ENCODE measurements at places on chromosomes 12 and 14.
A peak's percentile ranks its signal among the peaks of the same experiment; 100 is the strongest.

GRCh38 chr12:15165012-15165659 lies 56.1 kb downstream of the RERG start:
- DNase-seq = no peak

- no peak for DNase-seq
These were observed 943.8 kb downstream of the SLC16A7 start for GRCh38 chr12:60539592-60539991.

DNA sequence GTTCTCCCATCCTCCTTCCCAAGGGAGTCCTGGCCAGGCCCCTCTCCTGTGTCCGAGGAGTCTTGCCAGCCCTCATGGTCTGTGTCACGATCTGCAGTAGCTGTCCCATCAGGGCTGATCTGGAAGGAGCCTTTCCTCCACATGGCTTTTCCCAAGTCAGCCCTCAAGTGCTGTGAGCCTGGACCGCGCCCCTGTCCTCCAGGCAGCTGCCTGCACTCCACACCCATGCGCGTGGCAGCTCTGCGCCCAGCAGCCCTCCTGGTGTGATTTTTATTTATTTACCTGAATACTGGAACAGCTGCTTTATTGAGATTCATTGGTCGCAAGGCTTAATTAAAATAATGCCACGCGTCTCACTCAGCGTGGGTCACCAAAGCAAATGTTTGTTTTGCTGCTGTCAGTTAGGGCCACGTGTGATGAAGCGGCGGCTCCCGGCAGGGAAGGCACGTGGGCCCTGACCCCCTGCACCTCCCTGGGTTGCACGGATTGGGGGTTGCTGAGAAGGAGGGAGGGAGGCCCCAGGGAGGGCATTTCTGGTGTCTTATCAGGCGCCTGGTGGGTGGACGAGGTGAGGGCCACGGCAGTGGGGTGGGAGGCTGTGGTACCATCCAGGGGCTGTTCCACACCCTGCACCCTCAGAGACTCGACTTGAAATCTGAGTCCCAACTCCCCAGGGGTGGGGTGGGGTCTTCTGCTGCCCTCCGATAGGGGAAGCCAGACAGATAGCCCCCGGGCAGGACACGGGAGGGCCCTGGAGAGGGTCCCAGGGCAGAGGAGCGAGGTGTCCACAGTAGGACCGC lies 206.3 kb upstream of the C14orf180 start:
- no peak for DNase-seq

DNA sequence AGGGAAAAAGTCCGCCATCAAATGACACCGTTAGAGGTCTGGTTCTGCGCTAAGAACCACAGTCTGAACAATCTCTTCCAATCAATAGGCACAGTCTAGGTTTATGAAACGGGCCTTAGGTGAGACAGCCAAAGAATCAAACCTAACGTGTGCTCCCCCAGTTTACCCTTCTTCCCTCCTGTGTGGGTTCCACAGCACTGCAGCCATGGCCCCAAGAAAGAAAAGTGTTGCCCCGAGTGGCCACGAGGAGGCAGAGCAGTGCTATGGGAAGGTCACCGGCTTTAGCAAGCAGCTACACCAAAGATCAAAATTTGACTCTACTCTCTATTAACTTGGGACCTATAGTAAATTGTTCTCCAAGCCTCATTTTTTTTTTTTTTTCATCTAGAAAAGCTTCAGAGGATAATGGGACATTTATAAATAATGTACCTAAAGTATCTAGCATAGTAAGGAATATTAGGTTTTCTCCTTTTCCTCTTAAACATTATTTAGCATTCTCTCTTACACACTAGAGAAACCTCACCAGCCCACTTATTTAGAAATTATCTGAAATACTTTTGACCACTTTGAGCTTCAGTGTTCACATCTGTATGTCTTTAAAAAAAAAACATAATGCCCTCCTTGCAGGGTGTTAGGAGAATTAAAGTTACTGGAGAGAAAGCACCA lies 70.2 kb upstream of the GPHB5 start:
- DNase-seq = peak; percentile 40

DNA sequence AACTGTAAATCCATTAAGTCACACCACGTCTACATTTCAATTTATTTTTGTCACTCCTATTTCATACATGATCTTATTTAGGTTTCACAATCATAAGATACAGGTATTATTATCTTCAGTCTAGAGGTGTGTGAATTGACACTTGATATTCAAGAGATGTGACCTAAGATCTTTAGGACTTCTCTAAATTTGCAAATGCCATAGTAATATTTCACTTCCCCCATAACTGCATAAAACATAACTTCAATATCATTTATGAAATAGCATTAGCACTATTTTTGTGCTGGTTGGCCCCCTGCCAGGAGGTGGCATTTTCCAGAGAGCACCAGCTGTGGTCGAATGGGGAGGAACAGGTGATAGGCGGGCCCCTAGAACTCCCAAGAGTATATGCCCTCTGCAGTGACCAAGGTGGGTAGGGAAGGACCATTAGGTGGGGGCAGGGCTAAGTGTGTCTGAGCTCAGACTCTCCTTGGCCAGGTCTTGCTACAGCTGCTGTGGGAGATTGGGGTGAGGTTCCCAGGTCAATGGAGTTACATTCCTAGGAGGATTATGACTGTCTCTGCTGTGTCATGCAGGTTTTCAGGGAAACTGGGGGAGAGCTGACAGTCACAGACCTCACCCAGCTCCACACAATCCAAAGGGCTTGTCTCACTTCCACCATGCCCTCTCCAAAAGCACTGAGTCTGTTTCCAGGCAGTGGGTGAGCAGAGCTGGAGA lies 49.2 kb upstream of the ERGIC2 start:
- DNase-seq = no peak

DNA sequence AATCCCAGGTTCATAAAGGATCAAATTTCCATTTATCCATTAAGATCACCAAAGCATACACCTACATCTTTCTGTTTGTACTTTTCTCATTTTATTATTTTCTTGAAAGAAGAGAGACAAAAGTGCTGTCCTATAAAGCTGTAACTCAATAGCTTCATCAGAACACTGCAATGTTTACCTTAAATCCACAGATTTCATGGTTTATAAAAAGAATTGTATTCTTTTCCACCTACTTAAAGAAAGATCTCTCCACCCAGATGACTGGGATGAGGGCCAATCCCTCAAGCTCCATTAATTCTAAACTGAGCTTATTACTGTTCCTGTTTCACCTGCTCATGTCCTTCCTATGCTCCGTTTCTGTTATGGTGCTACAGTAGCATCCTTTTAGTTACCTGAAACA lies 470.6 kb downstream of the BCAT1 start:
- DNase-seq = no peak

DNA sequence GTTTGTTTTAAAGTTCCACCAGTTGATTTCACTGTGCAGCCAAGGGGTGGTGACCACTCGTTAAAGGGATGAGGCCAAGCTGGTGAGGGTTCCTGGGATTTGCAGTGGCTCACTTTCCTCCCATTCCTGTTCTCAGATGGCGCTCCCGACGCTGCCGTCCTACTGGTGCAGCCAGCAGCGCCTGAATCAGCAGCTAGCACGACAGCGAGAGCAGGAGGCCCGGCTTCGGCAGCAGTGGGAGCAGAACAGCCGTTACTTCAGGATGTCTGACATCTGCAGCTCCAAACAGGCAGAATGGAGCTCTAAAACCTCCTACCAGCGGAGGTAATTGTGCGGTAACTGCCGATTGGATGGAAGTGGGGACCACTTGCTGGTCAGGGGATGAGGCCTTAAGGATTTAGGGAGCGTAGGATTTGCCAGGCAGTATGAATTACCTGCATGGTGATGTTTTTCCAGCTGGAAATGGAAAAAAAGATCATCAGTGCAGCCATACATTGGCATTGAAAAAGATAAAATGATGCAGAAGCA lies 2.9 kb downstream of the TCHP start:
- no peak for DNase-seq

Measured in stimulated activated CD4-positive, alpha-beta T cell treated with anti-CD3 and anti-CD28 coated beads, Interleukin-1b, Interleukin-23, amount 100 ng/mL, for 24 hours (primary cell).